Epithelial cell of proximal tubule (primary cell): ENCODE measurements at places on chromosomes 11 and 22. TPM values are rescaled to one million over a fixed set of nuclear protein-coding genes. Genes with fewer than 3 reads are reported as not detected.
A peak's percentile ranks its signal among the peaks of the same experiment; 100 is the strongest.

DNA sequence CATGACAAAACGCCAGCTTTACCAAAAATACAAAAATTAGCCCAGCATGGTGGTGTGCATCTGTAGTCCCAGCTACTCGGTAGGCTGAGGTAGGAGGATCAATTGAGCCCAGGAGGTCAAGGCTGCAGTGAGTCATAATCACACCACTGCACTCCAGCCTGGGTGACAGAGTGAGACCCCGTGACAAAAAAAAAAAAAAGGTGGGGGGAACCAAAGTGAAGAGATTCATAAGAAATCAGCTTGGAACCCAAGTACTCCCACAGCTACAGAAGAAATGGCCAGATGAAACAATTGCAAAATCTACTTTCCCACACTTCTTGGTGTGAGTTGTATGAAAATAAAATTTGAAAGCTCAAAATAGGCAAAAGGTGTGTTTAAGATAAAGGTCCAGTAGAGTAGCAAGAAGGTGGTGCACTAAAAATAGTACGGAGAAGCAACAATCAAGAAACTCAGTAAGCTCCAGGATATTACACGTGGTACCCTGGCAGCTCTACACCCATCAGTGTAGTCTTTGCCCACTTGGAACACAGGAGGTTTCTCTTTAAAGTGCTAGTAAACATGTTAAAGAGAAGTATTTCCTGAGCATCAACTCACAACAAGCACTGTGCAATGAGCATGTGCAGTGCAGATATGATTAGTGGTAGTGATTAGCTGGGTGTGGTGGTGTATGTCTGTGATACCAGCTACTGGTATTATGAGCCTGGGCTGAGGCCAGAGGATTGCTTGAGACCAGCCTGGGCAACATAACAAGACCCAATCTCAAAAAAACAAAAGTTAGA lies 5.3 kb downstream of the HARBI1 start:
- no peak for DNase-seq

DNA sequence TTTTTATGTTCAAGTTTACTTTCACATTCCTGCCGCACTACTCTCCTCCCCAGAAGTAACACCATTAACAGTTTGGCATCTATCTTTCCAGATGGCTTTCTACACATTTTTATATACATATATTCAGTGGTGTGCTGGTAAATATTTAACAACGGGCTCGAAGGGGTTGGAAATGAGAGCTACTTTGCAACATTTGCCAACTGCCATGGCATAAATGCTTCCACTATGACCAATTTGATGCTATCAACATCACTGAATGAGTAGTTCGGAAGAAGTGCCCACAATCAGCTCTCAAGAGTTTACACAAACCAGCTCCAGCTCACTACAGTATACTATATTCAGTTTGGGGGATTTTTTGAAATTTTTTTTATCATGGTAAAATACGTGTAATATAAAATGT lies 55.2 kb downstream of the RELT start:
- no peak for DNase-seq

DNA sequence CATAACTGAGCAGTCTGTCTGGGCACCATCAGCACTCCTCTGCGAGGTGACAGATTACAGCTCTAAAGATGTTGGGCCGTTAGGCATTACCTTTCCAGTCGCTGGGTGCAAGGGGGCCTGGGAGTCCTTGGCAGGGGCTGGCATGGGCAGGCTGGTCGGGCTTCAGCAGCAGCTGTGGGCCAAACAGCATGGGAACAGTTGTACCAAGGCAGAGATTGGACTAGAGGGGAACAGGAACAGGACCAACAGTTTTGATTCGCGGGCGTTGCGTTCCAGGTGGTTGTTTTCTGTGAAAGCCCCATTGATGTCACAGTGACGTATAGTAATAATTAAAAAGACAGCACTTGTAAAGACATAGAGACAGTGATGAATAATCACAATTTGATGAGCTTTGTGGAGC lies 25.8 kb upstream of the B3GAT1 start:
- DNase-seq = no peak

- DNase-seq = no peak
Measured at GRCh38 chr22:33823552-33823951, 96.7 kb downstream of the LARGE1 start.

DNA sequence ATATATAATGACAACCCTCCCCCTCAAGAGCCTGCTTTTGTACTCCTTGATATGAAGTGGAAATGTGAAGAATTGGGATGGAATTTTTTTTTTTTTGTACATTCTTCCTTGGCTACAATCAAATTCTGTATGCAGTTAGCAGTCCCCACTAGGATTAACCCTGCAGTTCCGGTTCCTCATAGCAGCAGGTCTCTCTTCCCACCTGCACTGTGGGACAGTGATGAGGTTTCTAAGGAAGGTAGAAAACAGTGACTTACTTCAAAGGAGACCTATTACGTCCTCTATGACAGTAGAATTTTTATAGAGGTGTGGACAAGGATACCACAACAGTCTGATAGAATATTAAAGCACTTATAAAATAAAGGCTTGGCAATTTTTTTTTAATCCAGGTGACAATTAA lies 46.3 kb upstream of the ALKBH3 start:
- no peak for DNase-seq

- DNase-seq = no peak
Measured at GRCh38 chr11:129146191-129146590, 45.9 kb downstream of the ARHGAP32 start.

DNA sequence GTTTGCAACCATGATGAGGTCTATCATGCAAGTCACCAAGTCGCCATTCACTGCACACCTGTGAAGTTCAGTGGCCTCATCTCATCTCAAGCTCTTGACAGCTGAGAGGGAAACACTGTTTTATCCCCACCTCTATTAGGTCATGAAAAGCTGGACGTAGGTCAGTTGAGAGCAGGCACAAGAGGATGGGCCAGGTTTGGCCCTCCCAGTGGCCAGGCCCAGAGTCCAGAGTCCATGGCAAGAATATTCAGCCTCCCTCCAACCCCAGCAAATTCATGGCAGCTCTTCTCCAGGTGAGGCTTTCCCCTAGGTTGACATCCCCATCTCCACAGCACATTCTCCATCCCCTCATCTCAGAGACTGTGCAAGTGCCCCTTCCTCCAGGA lies 22.0 kb upstream of the ISX start:
- no peak for DNase-seq

GRCh38 chr11:93474123-93474522 lies 69.1 kb downstream of the SMCO4 start:
- no peak for DNase-seq

DNA sequence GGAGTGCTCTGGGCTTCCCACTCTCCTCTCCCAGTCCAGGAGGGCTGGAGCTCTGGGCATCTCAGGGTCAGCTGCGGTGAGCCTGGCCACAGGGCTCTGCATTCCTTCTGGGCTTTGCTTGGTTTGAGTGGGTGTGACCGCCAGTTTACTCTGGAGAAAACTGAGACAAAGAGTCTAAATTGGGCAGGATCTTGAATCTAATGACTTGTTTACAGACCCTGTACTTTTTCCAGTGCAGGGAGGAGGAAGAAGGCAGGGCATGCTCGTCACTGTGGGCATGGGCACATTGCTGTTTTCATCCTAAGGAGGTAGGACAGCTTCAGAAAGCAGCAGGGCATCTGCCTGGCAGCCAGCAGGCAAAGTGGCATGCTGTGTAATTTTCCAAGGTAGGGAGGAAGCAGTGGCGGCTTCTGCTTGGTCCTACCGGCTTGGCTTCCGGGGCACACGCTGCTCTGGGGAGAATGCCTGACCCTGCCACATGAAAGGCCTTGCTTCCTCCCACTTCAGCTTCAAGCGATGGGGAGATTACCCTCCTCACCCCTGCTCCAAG lies 22.9 kb downstream of the FLI1 start:
- no peak for DNase-seq

DNA sequence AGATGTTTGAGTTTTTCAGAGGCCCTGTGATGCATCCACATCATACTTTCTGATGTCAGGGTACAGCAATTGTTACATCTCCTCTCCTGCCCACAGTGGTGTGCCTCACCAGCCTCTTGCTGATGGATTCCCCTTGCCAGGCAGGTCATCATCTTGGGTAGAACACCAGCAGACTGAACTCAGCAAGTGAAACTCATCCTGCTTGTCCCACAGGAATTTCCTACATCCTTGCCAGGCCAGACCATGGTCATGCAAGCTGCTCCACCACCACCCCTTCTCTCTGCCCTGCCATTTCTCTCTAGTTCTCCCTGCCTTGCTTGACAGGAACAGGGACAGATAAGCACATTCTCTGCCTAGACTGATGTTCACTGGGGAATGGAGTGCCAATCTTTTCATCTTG lies 85.9 kb downstream of the PAX6 start:
- no peak for DNase-seq

GRCh38 chr11:59182457-59183151 lies 10.7 kb downstream of the DTX4 start:
- DNase-seq = no peak

- DNase-seq = no peak
Measured at GRCh38 chr11:102267609-102268008, 49.7 kb upstream of the BIRC3 start.

GRCh38 chr11:1879342-1879940 lies 12.3 kb downstream of the PRR33 start:
- no peak for DNase-seq

- DNase-seq = no peak
Measured at GRCh38 chr11:130457623-130458409, 9.4 kb downstream of the ADAMTS15 start.

DNA sequence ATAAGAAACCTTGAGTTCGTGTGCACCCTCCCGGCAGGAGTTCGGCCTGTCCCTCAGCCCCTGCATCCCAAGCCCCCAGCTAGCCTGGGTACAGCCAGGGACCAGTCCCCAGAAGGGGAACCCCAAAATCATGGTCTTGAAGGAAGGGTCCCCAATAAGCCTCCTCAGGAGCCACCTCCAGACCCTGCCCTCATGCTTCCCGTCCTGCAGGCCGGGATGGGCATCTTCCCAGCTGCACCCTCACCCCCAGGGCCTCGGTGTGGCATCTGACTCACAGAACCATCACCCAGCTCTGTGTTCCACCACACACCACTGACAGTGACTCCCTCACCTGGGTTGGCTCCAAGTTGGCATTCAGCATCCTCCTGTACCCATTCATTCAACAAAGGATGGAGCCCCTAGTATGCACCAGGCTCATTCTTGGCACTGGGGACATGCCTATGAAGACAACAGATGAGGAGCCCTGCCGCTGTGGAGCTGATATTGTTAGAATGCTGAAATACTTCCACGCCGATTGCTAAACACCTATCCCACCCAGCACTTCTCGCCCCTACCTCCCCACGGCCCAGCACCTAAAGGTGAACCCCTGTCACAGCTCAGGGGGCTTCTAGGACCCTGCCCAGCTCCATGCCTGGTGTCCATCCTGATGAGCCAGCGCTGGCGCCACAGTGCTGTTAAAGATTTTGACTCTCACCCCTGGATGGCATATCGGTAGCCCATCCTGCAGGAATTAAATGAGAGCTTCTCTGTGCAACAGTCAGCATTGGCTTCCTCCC lies 77.8 kb downstream of the BUD13 start:
- DNase-seq = no peak

DNA sequence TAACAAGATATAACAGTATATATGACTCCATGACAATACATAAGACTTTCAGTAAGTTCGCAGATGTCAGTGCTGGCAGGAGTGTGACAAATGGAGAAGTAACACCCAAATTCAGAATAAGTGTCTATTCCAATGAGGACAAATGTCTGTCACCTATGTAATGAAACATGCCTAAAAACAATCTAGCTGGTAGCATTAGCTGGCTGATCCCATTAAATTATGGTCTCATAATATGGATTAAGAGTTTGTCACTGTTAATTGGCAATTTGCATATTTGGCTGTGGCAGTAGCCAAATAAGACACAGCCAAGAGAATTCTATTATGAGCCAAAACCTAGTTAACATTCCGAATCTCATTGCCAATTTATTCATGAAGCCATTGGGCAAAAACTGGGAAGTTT lies 30.2 kb upstream of the CAVIN3 start:
- DNase-seq = no peak

DNA sequence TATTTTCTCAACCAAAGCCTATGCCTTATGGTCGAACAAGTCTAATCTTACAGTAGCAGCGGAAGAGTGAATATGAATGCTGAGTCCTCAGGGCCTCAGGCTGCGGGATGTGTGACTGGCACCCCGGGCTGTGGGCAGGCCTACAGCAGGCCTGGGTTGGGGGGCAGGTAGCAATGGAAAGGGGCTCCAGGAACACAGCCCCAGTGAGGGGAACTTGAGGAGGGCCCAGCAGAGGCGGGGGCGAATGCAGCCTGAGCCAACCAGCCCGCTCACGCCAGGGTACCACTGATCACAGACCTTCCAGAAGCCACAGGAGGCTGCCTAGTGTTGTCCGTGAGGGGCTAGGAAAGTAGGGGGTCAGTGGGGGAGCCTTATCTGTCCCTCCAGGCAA lies 11.3 kb upstream of the CD5 start:
- no peak for DNase-seq

GRCh38 chr11:79081471-79082031 lies 359.3 kb downstream of the TENM4 start:
- peak; percentile 57 for DNase-seq

DNA sequence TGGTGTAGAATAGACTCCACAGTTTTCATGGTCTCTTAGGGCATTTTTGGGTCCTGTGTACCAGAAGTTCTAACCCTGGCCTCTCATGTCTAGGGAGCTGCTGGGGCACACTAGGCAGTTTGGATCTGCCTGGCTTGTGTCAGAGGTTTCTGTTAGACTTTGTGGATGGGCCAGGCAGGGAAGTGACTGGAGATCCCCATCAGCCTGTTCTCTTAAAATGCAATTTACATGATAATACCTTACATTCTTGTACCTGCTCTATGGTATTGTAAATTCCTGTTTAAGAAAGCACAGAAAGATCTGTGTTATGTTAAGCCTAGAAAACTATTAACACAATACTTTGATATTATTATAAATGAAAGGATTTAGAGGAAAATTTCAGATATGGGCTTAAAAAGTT lies 104.0 kb downstream of the ARHGAP42 start:
- DNase-seq = no peak

DNA sequence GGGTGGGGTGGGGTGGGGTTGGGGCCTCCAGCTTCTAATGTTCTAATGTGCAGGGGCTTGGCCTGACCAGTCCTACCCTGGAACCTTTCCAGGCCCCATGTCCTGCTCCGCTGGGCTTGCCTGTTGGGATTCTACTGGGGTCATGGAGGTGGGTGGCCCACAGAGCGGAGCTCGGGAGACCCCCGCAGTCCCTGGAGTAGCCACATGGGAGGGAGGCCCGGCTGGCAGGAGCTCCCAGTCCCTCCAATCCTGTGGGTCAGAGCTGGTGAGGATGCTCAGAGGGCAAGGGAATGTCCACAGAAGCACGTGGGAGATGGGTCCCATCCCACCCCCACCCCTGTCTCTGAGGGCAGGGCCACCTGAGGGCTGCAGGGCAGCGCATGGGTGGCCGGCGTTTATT lies 2.9 kb downstream of the SEPTIN5 start:
- DNase-seq = no peak

Gene HPX
- total RNA-seq = 0.06 and 1.0 TPM in 2 replicates

Gene TENM4
- total RNA-seq = 12.6 and 22.2 TPM in 2 replicates

Gene THRSP
- not detected in 2 replicates for total RNA-seq

Gene TREH
- not detected in 2 replicates for total RNA-seq

Gene KRTAP5-1
- not detected in 2 replicates for total RNA-seq

Gene MMP27
- not detected in 2 replicates for total RNA-seq

Gene OR2AG2
- total RNA-seq = 0.14 TPM in 1 of 2 replicates, not detected in the other

Gene SUSD2
- 0.06 and 0.07 TPM in 2 replicates for total RNA-seq

Gene DDT
- total RNA-seq = 138 and 163 TPM in 2 replicates

Gene MS4A12
- total RNA-seq = not detected in 2 replicates

Gene OR5AN1
- not detected in 2 replicates for total RNA-seq

Gene SLC22A25
- total RNA-seq = not detected in 2 replicates

Gene TMEM126B
- 68.8 and 86.8 TPM in 2 replicates for total RNA-seq

Gene GRK3
- 2.0 and 3.0 TPM in 2 replicates for total RNA-seq

Gene KCTD14
- total RNA-seq = 8.5 and 26.8 TPM in 2 replicates
